Right atrium auricular region (tissue), 2 donors: ENCODE measurements at places on chromosomes 13 and 19.

- DNase-seq, result no peak
These were observed 209.3 kb downstream of the KCNRG start for GRCh38 chr13:50224534-50224933.

DNA sequence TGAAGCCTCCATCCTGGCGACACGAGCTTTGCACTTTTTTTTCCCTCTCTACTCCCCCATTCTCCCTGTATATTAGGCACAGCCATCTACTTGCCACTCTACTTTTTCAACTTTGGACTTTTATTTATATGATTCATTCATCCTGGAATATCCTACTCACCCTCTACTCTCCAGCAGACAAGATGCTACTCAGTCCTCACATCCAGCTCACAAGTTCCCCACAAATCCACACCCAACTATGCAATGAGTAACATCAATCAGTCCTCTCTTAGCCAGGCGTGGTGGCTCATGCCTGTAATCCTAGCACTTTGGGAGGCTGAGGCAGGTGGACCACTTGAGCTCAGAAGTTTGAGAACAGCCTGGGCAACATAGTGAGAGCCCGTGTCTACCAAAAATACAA is 23.9 kb upstream of the URAD start:
- no peak for DNase-seq

DNA sequence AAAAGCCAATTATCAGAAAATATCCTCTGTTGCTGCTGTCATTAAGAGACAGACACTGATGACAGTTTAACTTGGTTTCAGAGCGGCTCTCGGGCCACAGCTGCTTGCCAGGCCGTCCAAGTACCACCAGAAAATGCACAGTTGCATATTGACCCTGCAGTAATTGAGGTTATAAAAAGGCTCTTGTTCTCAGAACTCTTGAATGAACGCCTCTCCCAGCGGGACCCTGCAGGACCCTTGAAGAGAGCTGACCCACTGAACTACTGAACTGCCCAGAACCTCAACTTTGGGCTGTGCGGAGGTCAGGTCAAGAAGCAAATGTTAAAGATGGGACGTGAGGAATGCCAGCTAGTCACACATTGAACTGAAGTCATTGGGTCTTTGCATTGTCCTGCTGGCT is 1559.0 kb upstream of the SLC10A2 start:
- DNase-seq, result no peak

DNA sequence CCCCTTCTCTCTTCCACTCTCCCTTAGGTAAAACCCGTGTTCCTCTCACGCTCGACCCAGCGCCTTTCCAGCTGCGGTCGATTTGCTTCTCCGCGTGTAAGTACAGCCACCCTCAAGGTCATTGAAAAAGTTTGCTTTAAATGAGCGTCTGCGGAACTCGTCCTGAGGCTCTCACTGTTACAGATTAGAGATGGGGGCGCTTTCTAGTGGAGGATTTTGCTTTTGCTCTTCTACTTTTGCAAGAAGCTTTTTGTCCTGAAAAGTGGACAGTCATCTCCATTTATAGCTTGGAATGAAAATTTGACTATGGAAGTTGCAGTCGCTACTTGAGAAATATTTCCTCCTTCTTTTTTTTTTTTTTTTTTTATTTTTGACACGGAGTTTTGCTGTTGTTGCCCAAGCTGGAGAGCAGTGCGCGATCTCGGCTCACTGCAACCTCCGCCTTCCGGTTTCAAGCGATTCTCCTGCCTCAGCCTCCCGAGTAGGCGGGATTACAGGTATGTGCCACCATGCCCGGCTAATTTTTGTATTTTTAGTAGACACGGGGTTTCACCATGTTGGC is 595 bp upstream of the RAB20 start:
- DNase-seq, result no peak

DNA sequence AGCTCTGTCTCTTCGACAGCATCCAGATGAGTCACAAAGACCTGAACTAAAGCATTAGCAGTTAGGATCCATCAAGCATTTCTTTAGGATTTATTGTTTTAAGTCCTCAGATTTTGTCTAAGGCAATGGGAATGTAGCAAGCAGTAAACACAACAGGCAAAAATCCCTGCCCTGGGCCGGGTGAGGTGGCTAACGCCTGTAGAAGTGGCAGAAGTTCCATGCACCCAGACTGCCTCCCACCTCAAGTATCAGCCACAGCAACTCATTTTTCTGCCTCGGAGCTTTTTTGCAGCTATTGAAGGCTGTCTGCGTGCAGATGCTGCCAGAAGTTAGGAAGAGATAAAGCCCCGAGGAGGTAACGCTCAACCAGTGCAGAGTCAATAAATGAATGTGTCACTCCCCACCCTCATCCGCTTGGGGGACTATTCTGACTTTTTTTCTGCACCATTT is 47.1 kb upstream of the MRI1 start:
- no peak for DNase-seq

DNA sequence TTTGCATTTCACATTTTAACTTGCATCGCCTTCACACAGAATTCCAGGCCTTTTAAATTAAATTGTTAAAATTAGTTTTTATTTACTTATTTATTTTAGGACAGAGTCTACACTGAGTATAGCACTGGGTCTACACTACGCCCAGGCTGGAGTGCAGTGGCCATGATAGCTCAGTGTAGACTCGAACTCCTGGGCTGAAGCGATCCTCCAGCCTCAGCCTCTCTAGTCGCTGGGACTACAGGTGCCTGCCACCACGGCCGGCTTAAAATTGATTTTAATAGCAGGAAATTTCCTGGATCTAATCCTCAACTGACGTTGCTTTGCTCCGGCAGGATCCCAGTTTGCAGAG is 301 bp upstream of the ZNF610 start:
- DNase-seq, result no peak
